ENCODE measurements at places on chromosomes 7 and 10.

- DNase-seq = no peak
Observed at GRCh38 chr10:29430101-29430500, 141.2 kb downstream of the LYZL1 start.

- DNase-seq = peak; percentile 71
Observed at GRCh38 chr7:101315336-101315735, 6.3 kb downstream of the IFT22 start.

- DNase-seq = no peak
Observed at GRCh38 chr7:71604818-71605414, 473.0 kb downstream of the GALNT17 start.

- DNase-seq = peak; percentile 27
Observed at GRCh38 chr10:86178401-86179152, 188.0 kb downstream of the GRID1 start.

DNA sequence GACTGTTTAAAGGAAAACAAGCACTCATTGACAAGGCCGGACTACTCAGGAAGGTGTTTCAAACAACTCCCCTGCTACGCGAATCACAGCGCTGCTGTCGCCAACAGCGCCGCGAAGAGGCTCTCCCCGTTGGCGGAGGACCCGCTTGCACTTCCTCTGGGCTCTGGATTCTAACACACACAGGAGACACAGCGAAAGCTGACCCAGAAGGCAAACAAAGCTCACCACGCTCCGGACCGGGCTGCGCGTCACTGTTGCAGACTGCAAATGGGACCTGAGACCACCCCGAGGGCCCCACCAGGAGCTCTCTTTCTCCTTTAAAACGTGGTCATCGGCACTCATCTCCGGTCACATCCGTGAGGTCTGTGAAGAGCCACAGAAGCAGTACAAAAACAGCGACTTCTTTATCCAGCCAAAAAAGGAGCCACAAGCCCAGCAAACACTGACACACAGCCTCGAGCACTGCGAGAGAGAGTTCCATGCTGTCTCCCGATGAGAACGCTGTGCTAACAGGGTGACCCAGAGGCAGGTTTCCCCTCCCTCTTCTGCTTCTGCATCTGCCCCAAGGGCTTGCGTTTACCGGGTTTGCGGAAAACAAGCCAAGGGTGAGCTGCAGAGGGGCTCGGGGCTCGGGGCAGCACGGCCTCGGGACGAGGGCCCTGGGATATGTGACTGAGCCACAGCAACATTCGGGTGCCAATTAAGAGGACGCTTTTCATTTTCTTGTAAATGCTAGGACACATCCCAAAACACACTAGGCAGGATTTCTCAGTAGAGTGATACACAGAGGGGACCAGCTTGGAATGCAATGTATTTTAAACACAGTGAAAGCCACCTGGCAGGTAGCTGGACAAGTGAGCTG, 41.3 kb downstream of the AMZ1 start:
- DNase-seq = peak; percentile 17

DNA sequence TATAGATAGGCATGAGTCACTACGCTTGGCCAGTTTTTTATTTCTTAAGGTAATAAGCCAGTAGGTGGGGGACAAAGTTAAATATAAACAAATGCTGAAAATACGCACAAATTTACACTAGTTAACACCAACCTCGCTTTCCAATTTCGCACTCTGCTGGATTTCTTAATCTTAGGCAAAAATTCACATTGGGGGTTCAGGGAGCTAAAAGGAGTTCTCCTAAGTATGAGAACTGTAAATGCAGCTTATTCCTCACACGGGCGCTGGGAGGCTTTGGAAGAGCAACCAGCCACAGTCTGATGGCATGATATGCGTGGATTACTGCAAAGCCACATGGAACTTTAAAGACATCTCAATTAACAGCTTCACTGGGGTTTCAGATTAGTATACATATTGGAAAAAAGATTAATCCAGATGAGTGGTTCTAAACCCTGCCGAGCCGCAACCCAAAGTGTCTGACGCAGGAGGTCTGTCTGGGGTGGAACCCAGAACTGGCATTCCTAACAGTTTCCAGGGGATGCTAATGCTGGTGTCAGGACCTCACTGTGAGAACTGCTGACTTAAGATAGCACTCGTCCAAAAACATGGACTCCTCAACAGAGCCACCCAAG, 16.2 kb downstream of the TNS3 start:
- no peak for DNase-seq

DNA sequence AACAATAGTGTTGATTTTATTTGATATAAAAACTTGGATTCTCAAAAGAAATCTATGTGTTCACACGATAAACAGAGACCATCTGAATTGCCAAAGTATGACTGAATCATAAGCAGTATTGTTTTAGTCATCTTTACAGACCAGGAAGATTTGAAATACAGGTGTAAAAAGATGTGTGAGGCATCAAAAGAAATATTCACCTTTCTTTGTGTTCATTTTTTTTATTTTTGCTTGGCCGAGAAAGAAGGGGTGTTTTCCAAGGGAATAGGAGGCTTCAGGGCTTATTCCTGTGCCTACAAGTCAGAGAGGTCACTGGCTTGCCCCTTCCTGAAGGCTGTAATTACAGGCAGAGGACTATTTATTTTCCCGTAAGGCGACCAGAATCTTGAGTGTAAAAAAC, 37.3 kb downstream of the MET start:
- no peak for DNase-seq

- DNase-seq = no peak
Observed at GRCh38 chr10:131648386-131649020, 252.3 kb upstream of the PPP2R2D start.

DNA sequence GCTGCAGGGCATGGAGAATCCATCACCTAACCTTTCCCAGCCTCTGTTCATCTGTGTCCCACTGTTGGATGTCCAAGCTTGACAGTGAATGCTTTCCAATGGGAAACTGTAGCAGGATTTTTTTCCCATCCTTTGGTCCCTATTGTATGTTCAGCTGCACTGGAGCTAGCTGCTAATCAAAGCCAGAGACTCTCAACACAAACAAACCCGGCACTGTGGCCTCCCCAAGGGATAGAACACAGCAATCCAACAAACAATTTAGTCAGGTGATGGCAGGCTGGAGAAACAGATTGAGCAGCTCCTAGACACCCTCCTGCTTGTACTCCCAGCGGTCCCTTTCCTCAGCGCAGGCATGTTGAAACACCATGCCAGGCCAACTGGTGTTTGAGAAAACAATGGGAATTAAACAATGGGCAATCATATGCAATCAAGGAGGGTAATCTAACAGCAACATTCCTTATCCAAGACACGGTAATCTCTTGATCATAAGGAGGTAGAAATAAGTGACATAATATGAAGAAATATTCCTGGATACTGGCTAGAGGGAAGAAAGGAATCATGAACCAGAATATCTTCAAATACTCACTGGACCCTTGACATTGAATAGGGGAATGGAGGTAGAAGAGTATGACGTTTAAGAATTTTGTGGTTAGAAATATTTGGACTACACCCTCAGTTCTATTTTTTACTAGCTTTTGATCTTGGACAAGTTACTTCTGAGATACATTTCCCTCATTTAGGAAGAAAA, 15.0 kb downstream of the PTN start:
- DNase-seq = no peak

DNA sequence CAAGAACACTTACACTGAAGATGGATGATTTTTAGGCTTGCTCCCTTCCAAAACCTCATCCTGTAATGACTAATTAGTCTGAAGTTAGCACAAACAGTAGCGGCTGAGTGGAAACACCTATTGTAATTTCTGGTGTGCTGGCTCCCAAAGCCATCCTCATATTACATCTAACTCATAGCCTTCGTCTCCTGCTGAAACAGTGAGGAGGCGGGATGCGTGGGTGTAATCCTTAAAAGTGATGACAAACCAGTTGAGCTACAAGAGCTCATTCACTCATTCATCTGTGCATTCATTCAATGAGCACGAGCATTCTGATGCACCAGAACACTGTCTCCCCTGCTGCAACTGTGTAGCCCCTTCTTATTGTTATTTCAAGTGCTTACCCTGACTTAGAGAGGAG, 235.3 kb downstream of the CALN1 start:
- no peak for DNase-seq

DNA sequence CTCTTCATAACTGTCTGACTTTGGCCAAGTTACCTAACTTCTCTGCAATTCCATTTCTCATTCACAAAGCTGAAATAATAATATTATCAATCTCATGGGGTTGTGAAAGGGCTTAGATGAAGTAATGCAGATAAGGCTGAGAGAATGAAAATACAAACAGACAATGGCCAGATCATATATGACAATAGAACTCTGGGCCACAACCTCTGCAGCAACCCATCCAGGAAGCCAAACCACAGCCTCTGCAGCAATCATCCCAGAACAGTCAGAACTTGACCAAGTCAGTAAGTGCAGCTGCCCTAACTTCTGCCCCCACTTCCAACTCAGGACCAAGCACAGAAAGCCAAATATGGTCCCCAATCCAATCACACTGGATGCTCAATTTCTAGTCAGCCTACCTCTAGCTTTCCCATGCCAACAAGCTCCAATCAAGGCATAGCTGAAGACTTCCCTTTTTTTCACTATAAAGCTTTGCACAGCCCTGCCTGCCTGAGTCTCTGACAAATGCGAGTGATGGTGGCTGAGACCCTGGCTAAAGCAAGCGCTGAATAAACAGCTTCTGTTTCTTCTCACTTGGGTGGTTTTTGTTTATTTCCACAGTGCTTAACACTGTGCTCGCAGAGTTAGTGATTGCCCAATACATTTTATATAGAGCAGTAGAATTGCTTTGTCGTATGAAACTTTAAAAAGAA, 34.8 kb upstream of the TNPO3 start:
- no peak for DNase-seq

- DNase-seq = no peak
Observed at GRCh38 chr10:100749309-100750217, 4.2 kb downstream of the PAX2 start.

GRCh38 chr10:97919012-97919411, 69.4 kb downstream of the GOLGA7B start:
- DNase-seq = no peak

- DNase-seq = peak; percentile 43
Observed at GRCh38 chr10:13439313-13440184, 89.3 kb downstream of the BEND7 start.

- DNase-seq = peak; percentile 45
Observed at GRCh38 chr7:105127179-105127578, 113.2 kb downstream of the KMT2E start.

DNA sequence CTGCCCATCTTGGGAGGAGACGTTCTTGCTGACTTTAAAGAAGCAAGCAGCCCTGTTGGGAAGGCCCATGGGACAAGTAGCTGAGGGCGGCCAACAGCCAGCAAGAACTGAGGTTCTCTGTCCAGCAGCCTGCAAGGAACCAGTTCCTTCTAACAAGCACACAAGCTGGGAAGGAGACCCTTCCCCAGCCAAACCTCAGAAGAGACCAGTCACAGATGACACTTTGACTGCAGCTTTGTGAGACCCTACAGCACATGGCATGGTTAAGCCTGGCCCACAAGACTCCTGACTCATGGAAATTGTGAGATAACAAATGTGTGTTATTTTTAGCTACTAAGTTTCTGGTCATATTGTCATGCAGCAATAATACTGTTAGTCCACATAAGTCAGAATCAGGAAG, 99.9 kb downstream of the PRLHR start:
- no peak for DNase-seq

DNA sequence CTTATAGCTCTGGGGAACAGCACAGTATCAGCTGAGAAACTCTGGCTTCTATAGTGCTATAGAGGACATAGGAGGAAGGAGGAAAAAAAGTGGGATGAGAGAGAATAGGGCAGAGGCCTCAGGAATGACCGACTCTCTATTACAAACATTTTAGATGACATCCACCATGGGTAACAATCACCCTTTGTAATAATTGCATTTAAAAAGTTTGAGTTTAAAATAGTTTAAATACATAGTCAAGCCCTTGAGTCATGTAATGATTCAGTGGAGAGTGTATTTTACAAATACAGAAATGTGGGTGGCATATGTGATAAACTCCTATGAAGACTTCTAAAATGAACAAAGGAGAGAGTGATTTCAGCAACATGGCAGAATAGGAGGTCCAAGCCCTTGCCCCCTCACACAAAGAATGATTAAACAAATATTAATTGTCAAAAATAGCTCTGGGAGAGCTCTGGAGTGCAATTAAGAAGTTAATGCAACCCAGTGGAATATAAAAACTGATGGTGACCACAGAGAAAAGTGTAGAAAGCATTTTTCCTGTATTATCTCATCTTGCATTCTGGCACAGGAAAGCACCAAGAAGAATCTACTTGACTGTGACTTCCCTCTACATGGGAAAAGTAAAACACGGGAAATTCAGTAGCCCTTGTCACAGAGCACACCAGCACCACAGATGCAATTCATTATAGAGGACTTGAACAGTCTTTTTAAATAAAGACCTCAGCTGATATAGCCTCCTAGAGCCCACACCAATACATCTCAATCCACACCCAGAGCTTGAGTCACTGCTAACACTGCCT, 569.0 kb upstream of the SORCS1 start:
- DNase-seq = no peak

GRCh38 chr7:99407872-99408378, 472 bp downstream of the PDAP1 start:
- peak; percentile 62 for DNase-seq

- no peak for DNase-seq
Observed at GRCh38 chr10:88896372-88896993, 16.4 kb downstream of the STAMBPL1 start.

DNA sequence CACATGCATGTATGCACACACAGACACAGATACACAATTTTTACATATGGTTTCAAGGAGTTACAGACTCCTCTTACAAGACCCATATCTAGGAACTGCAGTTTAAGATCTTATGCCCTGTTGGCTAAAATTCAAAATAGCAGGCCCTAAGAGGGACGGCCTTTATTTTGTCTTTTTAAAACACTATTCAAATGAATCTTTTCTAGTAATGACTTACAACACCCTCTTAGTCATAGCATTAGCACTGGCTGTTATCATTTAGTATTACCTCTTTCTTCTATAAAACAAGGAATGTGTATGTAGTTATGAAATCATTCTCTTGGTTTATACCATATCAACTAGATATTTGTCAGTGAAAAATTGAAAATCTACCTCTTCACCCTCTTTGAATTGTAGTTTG, 15.3 kb downstream of the PAPSS2 start:
- no peak for DNase-seq
